ENCODE measurements at places on chromosomes 4 and X.
A peak's percentile ranks its signal among the peaks of the same experiment; 100 is the strongest.

GRCh38 chr4:177008071-177008835 lies 215.5 kb upstream of the VEGFC start:
- no peak overlapping the region for H3K27ac ChIP-seq
- no peak overlapping the region for H3K4me3 ChIP-seq
- no peaks in the 10 kb centered on the region for H3K27me3 ChIP-seq

DNA sequence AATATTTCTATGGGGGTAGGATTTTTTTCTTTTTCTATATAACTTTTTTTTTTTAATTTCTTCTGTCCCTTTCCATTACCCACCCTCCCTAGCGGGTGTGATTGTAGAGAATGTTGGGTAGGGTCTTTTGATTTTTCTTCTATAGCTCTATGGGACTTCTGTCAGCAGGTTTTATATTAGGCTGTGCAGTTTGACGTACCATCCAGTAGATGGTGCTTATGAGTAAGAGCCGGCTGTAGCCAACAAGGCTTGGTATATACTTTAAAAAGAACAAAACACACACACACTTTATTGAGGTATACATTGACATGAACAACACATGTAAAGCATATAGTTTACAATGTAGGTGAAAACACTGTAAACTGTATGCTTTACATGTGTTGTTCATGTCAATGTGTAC lies 247.9 kb upstream of the POF1B start:
- H3K27ac ChIP-seq: no peak overlapping the region
- no peak overlapping the region for H3K4me3 ChIP-seq
- H3K36me3 ChIP-seq: no peaks in the 10 kb centered on the region
- DNase-seq: no peak

DNA sequence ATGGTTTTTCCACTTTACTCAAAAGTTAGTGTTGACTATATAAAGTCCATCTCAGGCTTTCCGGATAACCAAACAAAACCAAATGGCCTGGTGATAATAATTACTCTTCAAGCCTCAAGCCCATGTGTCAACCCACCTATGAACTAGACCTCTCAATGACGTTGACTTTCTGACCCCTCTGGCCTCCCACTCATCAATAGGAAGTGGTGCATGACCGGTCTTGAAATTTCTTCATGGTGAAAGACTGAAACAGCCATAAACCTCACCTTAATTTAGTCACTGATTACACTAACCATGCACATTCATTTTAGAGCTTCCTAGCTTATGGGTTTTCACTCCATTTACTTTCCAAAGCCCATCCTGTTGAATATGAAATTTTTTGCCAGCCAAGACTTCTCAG lies 276.0 kb downstream of the KLHL13 start:
- H3K4me1 ChIP-seq: no peaks in the 10 kb centered on the region
- no peaks in the 10 kb centered on the region for H3K27me3 ChIP-seq
- no peak for DNase-seq
- no peak overlapping the region for H3K4me3 ChIP-seq

GRCh38 chr4:31088600-31089230 lies 368.5 kb downstream of the PCDH7 start:
- peak overlapping the region; percentile 55 for H3K27ac ChIP-seq
- H3K36me3 ChIP-seq: no peaks in the 10 kb centered on the region
- H3K4me3 ChIP-seq: no peak overlapping the region
- H3K4me1 ChIP-seq: peaks cover 26% of the 10 kb centered on the region

GRCh38 chrX:153573984-153574383 lies 25.0 kb downstream of the CCNQ start:
- no peaks in the 10 kb centered on the region for H3K27me3 ChIP-seq
- H3K4me3 ChIP-seq: no peak overlapping the region
- no peak overlapping the region for H3K27ac ChIP-seq
- no peaks in the 10 kb centered on the region for H3K36me3 ChIP-seq
- no peak for DNase-seq

- no peak for DNase-seq
- no peaks in the 10 kb centered on the region for H3K4me1 ChIP-seq
- H3K36me3 ChIP-seq: no peaks in the 10 kb centered on the region
- H3K4me3 ChIP-seq: no peak overlapping the region
Observed at GRCh38 chr4:108902769-108903168, 139.9 kb upstream of the ETNPPL start.

DNA sequence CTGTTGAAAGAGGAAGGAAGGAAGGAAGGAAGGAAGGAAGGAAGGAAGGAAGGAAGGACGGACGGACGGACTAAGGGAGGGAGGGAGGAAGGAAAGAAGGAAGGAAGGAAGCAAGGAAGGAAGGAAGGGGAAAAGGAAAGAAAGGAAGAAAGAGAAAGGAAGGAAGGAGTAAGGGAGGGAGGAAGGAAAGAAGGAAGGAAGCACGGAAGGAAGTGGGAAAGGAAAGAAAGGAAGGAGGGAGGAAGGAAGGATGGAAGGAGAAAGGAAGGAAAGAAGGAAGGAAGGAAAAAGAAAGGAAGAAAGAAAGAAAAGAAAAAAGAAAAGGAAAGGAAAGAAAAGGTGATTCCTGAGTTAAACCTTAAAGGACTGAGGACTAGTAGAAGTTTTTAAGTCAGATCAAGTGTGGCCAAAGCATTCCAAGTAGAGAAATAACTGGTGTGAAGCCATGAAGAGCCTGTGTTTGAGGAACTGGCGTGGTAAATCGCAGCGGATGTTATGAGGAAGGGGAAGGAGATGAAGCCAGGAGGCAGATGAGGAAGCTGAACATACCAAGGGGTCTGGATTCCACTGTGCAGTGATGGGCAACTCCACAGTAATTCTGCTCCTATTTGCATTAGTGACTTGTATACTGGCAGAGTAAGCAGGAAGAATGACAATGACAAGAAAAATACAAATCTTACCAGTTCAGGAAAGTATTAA lies 163.5 kb downstream of the MGST2 start:
- DNase-seq: no peak
- H3K4me3 ChIP-seq: no peak overlapping the region
- no peaks in the 10 kb centered on the region for H3K36me3 ChIP-seq
- no peaks in the 10 kb centered on the region for H3K4me1 ChIP-seq
- no peak overlapping the region for H3K27ac ChIP-seq

GRCh38 chr4:66613591-66613990 lies 931.7 kb downstream of the CENPC start:
- DNase-seq: no peak
- H3K36me3 ChIP-seq: no peaks in the 10 kb centered on the region
- H3K27me3 ChIP-seq: no peaks in the 10 kb centered on the region
- H3K4me1 ChIP-seq: no peaks in the 10 kb centered on the region
- H3K4me3 ChIP-seq: no peak overlapping the region
